CD4-positive, alpha-beta T cell (primary cell): ENCODE measurements at places on chromosomes 4 and X.

DNA sequence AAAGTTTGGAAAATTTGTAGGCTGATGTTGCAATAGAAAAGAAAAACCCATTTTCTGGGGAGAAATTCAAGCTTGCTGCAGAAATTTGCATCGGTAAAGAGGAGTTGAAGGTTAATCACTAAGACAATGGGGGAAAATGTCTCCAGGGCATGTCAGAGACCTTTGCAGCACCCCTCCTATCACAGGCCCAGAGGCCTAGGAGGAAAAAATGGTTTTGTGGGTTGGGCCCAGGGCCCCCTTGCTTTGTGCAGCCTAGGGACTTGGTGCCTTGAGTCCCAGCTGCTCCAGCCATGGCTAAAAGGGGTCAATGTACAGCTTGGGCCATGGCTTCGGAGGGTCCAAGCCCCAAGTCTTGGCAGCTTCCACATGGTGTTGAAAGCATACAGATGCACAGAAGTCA, 17.8 kb downstream of the TMSB15A start:
- H3K27me3 ChIP-seq, result no peaks in the 10 kb centered on the region
- no peak overlapping the region for H3K4me3 ChIP-seq
- DNase-seq, result no peak
- H3K36me3 ChIP-seq, result no peaks in the 10 kb centered on the region
- no peaks in the 10 kb centered on the region for H3K4me1 ChIP-seq

- peaks cover 46% of the 10 kb centered on the region for H3K4me1 ChIP-seq
- H3K27ac ChIP-seq, result no peak overlapping the region
- DNase-seq, result no peak
- H3K4me3 ChIP-seq, result no peak overlapping the region
- H3K27me3 ChIP-seq, result no peaks in the 10 kb centered on the region
- H3K36me3 ChIP-seq, result peaks cover 52% of the 10 kb centered on the region
These were observed 8.7 kb downstream of the P2RY8 start for GRCh38 chrX:1528186-1528883.

DNA sequence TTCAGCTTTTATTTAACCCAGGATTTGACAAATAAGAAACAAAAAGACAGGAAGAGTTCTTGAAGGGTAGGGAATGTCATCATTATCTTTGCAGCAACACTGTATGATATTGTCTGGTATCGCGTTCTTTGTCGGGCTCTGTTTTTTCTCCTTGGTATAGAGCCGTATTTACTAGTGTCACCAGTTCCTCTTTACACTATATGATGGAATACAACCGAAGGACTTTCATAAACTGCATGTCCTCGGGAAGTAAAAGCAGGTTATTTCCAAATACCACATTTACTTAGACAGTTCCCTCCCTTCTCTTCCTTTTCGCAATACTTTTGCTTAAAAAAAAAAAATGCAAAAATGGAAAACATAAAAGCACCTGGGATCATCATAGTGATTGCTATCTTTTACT, 96.6 kb upstream of the IL13RA1 start:
- H3K27ac ChIP-seq, result no peak overlapping the region
- DNase-seq, result no peak
- no peaks in the 10 kb centered on the region for H3K4me1 ChIP-seq
- H3K27me3 ChIP-seq, result no peaks in the 10 kb centered on the region

DNA sequence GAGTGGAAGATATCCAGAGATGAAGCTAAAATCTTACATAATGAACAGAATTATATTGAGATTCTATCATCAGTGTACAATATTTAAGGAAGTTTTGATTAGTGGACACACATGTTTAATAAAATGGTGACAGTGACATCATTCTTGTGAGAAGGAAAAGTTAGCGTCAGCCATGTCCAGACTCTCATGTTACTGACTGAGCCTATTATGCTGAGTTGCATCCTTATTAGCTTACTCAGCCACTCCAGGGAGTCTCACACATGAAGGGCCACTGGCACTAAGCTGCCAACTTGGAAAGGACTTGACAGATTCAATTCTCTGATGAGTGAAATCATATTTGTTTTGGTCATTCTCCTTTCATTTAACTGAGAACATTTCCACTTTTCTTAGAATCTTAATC, 170.6 kb downstream of the BANK1 start:
- no peak overlapping the region for H3K4me3 ChIP-seq
- H3K36me3 ChIP-seq, result no peaks in the 10 kb centered on the region
- H3K27me3 ChIP-seq, result no peaks in the 10 kb centered on the region
- no peaks in the 10 kb centered on the region for H3K4me1 ChIP-seq
- DNase-seq, result no peak

GRCh38 chr4:24768006-24768405, 27.4 kb upstream of the SOD3 start:
- H3K27me3 ChIP-seq, result no peaks in the 10 kb centered on the region
- H3K4me3 ChIP-seq, result no peak overlapping the region
- H3K36me3 ChIP-seq, result no peaks in the 10 kb centered on the region
- DNase-seq, result no peak
- no peak overlapping the region for H3K27ac ChIP-seq

DNA sequence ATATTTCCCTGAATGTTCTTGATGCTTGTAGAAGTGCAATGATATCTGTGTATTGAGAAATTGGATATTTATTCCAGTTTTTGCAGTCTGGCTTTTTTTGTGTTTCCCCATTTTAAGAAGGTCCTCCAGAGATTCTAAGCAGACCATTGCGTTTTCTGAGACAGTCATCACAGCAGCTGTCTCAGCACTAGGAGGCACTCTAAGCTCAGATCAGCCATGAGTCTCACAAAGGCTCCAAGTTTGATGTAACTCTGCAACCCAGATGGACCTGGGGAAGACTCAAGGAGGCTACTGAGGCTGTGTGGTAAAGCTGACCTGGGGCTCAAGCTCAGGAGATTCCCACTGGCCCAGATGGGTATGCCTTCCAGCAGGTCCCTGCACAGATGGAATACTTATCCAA, 89.3 kb upstream of the CYLC1 start:
- no peaks in the 10 kb centered on the region for H3K36me3 ChIP-seq
- H3K27ac ChIP-seq, result no peak overlapping the region
- H3K4me1 ChIP-seq, result no peaks in the 10 kb centered on the region
- no peak for DNase-seq
- no peaks in the 10 kb centered on the region for H3K27me3 ChIP-seq

DNA sequence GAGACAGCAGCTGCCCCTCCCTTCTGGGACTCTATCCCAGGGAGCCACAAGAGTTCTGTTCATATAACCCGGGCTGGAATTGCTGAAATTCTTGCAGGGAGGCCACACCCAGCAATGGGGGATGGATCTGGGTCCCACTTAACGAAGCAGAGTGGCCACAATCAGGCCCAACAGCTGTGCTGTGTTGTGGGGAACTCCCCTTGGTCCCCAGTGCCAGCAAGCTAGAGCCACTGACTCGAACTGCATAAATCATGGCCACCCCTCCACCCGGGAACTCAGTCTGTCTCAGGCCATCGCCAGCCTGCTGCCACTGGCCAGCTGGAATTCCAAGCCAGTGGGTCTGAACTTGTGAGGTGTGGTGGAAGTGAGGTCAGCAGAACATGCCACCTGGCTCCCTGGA, 111.1 kb downstream of the KLF8 start:
- H3K27ac ChIP-seq, result no peak overlapping the region
- H3K36me3 ChIP-seq, result no peaks in the 10 kb centered on the region
- peaks cover 19% of the 10 kb centered on the region for H3K4me1 ChIP-seq
- H3K4me3 ChIP-seq, result no peak overlapping the region

DNA sequence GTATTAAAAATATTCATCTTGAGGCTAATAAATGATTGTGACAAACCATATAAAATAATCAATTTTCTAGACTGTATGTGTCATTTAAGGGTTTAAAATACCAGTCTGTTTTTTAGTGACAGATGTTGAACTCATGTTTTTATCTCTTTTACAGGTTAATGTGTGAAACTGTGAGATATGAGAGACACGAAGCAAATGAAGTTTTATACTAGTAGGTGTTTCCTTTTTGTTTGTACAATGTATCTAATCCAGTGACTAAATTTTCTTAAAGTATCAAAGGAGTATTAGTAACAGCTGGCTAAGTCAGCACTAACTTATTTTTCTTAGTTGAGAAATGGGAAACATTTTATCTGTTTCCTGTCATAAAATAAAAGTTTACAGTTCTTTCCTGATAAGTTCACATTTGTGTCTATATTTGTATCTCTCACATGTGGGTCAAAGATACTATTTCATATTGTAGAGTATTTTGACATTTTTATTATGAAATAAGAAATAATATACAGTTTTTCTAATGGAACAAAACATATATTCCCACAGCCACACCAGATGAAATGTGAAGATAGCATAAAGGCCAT, 90.3 kb downstream of the RAPGEF2 start:
- no peaks in the 10 kb centered on the region for H3K4me1 ChIP-seq
- no peak overlapping the region for H3K27ac ChIP-seq
- H3K4me3 ChIP-seq, result no peak overlapping the region
- DNase-seq, result no peak
- H3K27me3 ChIP-seq, result no peaks in the 10 kb centered on the region
- H3K36me3 ChIP-seq, result no peaks in the 10 kb centered on the region

- DNase-seq, result no peak
- no peaks in the 10 kb centered on the region for H3K27me3 ChIP-seq
These were observed 48.8 kb downstream of the EDA start for GRCh38 chrX:69664693-69665092.

GRCh38 chr4:76758290-76758882, 139.6 kb downstream of the SOWAHB start:
- no peaks in the 10 kb centered on the region for H3K27me3 ChIP-seq
- no peak overlapping the region for H3K4me3 ChIP-seq
- no peaks in the 10 kb centered on the region for H3K36me3 ChIP-seq

- DNase-seq, result no peak
- H3K36me3 ChIP-seq, result no peaks in the 10 kb centered on the region
- H3K4me3 ChIP-seq, result no peak overlapping the region
- no peak overlapping the region for H3K27ac ChIP-seq
These were observed 508.7 kb upstream of the DIPK2B start for GRCh38 chrX:45709381-45709780.

GRCh38 chrX:39176105-39176504, 374.8 kb downstream of the MID1IP1 start:
- DNase-seq, result no peak
- H3K36me3 ChIP-seq, result no peaks in the 10 kb centered on the region
- peaks cover 23% of the 10 kb centered on the region for H3K4me1 ChIP-seq
- no peaks in the 10 kb centered on the region for H3K27me3 ChIP-seq
- no peak overlapping the region for H3K27ac ChIP-seq
- H3K4me3 ChIP-seq, result no peak overlapping the region

DNA sequence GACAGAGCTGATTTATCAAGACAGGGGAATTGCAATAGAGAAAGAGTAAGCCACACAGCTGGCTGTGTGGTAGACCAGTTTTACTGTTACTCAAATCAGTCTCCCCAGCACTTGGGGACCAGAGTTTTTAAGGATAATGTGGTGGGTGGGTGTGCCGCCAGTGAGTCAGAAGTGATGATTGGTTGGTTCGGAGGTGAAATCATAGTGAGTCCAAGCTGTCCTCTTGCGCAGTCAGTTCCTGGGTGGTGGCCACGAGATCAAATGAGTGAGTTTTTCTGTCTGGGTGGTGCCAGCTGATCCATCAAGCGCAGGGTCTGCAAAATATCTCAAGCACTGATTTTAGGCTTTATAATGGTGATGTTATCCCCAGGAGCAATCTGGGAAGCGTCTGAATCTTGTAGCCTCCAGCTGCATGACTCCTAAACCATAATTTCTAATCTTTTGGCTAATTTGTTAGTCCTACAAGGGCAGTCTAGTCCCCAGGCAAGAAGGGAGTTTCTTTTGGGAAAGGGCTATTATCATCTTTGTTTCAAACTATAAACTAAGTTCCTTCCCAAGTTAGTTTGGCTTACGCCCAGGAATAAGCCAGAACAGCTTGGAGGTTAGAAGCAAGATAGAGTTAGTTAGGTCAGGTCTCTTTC, 44.0 kb upstream of the PPP1R2C start:
- H3K27me3 ChIP-seq, result no peaks in the 10 kb centered on the region
- no peak overlapping the region for H3K4me3 ChIP-seq
- H3K27ac ChIP-seq, result no peak overlapping the region
- DNase-seq, result no peak
- H3K4me1 ChIP-seq, result no peaks in the 10 kb centered on the region

DNA sequence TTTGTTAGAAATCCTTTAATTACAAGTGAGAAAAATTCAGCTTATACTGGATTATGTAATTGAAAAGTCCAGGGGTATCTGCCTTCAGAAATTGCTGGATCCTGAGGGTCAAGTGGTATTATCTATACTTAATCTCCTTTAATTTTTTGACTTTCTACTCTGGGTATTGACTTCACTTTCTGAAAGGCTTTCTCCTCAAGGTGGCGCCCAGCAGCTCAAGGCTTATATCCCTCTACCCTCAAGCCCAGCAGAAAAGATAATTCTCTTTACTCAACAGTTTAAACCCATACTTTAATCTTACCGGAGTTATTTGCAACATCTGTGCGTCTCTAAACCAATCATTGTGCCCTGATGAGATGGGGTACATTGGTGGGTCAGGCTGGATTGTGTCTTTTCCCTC, 129.5 kb downstream of the LARP7 start:
- no peak overlapping the region for H3K27ac ChIP-seq
- H3K4me1 ChIP-seq, result no peaks in the 10 kb centered on the region
- no peaks in the 10 kb centered on the region for H3K36me3 ChIP-seq
- no peaks in the 10 kb centered on the region for H3K27me3 ChIP-seq
- no peak for DNase-seq

DNA sequence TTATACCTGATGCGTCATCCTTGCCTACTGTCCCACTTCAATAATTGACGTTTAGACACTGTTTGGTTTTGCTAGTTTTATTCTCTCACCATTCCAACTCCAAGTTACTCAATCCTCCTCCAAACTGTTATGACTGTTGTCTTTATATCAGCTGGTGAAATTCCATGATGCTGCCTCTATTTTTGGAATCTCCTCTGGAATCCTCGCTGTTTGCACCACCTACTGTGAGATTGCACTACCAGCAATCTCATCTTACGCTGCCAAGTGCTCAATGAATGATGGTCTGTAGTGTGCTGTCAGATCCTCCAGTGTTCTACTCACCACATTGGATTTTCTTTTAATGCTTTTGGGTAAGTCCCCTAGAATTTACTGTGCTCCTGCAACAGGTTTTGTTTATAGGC, 13.2 kb upstream of the PCDH18 start:
- H3K4me3 ChIP-seq, result no peak overlapping the region
- no peak overlapping the region for H3K27ac ChIP-seq
- H3K4me1 ChIP-seq, result no peaks in the 10 kb centered on the region
- no peaks in the 10 kb centered on the region for H3K36me3 ChIP-seq
- H3K27me3 ChIP-seq, result no peaks in the 10 kb centered on the region

- H3K4me1 ChIP-seq, result peaks cover 6% of the 10 kb centered on the region
- H3K4me3 ChIP-seq, result no peak overlapping the region
- H3K36me3 ChIP-seq, result no peaks in the 10 kb centered on the region
- no peak overlapping the region for H3K27ac ChIP-seq
These were observed 61.7 kb upstream of the CBR4 start for GRCh38 chr4:169071747-169072146.

DNA sequence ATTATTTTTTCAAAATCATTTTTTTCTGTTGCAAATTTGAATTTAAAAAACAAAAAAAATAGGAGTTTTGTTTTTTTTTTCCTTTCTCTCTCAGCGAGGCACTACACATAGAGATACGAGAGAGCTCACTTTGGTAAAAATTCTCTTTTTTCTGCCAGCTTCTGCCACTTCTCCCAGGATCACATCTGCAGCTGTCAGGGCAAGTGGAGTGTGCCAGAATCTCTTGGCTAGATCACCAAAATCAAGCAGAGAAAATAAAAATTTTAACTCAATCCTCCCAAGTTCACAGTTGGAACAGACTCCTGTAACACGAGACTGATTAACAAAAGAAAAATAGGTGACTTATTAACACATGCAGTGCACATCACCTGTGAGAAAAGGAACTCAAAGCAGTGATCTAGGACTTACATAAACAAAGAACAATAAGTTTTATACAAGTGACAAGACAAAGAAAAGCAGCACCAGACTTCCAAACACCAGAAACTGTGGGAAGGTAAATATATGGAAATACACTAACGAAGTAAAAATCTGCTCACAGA, 213.2 kb upstream of the ZFP42 start:
- H3K36me3 ChIP-seq, result no peaks in the 10 kb centered on the region
- no peaks in the 10 kb centered on the region for H3K4me1 ChIP-seq
- no peak overlapping the region for H3K4me3 ChIP-seq
- H3K27ac ChIP-seq, result no peak overlapping the region
